ENCODE measurements at places on chromosomes 4 and X.

DNA sequence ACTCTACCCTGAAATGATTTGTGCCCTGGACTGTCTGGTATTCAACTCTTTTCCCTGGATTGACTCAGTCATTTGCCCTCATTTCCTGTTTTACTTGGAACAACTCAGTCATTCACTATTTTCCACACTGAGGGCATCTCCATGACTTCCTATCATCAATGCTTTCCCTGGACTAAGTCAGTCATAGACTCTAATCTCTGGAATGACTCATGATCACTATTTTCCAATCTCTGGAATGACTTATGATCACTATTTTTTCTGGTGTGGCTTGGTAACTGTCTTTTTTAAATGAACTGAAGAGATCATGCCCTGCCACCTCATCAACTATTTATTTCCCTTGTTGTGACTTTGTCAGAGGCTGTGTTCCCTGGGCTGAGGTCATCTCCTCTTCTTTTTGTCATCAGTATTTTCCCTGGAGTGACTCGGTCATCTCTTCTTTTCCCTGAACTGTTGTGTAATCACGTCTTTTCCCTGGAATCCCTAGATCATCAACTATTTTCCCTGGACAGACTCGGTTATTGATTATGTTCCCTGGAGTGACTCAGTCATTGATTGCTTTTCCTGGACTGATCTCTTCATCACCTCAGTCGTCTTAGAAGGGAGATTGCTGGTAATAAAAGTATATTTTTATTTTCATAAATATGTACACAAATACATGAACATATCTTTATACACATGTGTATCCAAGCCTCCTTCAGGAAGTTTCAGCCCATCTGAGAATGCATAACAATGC is 327.1 kb upstream of the VCX start:
- peak; percentile 94 for DNase-seq

DNA sequence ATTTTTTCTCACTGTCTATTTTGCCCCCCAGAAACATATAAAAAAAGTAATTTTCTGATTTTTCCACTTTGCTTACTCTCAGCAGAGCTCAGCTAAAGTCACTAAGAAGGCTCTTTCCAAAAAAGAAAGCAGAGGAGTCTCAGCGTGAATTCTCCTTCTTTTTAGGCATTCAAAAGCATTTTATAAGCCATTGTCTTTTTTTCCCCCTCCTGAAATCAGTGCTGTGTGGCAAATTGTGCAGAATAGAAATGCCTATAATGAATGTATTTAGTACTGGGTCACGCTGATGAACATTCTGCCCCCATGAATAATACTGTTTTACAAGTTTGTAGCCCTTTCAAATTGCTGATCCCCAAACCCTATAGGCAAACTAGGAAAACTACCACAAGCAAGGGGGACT is 1.6 kb upstream of the PCDH18 start:
- DNase-seq: no peak

GRCh38 chr4:152979731-152980330 is 43.7 kb downstream of the FHDC1 start:
- no peak for DNase-seq

DNA sequence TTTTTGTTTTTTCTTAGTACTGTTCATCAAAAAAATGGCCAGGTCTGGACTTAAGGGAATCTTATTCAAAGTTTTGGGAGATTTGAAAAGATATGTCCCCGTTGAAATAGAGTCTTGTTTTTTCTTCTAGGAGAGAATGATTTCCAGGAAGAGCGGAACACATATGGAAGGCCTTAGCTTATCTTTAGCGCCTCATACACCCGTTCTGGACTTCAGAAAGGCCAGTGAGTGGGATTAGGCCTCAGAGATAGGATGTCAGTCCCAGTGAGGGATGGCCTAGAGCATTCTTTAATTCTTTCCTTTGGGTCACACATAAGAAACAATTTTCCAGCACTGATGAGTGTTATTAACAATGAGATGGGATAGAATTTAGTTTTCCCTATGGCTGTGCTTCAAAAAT is 54.5 kb upstream of the HAND2 start:
- no peak for DNase-seq

- no peak for DNase-seq
Measured at GRCh38 chrX:95057341-95057740, 1383.3 kb downstream of the FAM133A start.

- DNase-seq: peak; percentile 83
Measured at GRCh38 chr4:184417802-184418511, 56.4 kb downstream of the IRF2 start.

GRCh38 chr4:155903453-155903852 is at the start of gene TDO2:
TSS of gene TDO2 (plus strand) at chr4:155903696. CDS start at chr4:155903759, 63 bp downstream.
- no peak for DNase-seq

DNA sequence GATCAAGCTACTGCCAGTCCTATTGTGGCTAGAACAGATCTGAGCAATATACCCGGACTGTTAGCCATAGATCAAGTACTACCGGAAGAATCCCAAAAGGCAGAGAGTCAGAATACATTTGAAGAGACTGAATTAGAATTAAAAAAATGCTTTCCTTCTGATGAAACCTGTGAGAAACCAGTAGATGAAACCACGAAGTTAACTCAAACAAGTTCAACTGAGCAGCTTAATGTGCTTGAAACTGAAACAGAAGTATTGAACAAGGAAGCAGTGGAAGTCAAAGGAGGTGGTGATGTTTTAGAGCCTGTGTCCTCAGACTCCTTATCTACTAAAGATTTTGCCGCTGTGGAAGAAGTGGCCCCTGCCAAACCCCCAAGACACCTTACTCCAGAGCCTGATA is 46.8 kb downstream of the WDR44 start:
- DNase-seq: no peak

- DNase-seq: peak; percentile 68
Measured at GRCh38 chr4:2101346-2102044, 42.4 kb downstream of the NAT8L start.

- no peak for DNase-seq
Measured at GRCh38 chr4:78796526-78796925, 20.4 kb downstream of the BMP2K start.

DNA sequence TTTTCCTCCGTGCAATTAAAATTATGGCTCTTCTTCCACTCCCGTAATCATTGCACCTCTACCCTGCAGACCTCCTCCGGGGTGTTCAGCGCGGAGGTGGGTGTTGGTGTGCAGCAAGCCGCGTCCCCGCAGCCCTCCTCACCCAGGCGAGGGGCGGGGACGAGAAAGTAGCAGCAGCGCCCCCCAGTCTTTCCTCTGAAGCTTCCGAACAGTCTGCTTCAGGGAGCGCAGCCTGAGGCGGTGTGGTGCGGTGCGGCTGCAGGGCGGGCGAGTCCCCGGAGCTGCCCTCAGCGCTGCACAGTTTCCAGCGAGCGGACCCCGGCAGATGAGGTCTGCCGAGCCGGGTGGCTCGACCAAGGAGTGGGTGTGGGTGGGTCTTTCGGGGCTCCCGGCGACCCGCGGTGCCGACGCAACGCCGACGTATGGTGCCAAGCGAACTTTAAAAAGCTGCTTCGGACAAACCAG is at the start of gene FRAS1:
Gene FRAS1 (plus strand): TSS at position 189 of the 465 bp plus-strand sequence. CDS start 687 bp downstream, outside the sequence.
- peak; percentile 65 for DNase-seq

DNA sequence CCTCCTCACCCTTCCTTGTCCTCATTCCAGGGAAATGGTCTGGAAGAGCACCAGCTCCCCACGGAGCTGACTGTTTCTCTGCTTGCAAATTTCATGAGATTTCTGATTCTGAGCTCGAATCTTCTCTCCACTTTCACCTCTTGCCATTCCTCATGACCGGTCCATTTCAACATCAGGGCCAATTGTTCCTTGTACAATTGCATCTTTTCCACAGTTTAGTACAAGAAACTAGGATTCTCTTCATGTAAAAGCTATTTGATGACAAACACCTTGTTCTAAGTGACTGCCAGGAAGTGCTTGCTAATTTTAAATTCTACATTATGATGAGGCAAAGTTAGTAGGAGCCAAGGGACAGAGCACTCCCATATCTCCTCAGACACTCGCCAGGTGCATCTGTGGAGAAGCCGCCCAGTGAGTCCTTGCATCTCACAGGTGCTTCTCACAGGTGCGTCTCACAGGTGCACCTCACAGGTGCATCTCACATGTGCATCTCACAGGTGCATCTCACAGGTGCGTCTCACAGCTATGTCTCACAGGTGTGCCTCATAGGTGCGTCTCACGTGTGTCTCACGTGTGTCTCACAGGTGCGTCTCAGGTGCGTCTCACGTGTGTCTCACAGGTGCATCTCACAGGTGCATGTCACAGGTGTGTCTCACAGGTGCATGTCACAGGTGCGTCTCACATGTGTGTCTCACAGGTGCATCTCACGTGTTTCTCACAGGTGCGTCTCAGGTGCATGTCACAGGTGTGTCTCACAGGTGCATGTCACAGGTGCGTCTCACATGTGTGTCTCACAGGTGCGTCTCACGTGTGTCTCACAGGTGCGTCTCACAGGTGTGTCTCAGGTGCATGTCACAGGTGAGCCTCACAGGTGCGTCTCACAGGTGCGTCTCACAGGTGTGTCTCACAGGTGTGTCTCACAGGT is 3.0 kb upstream of the PDE6B start:
- no peak for DNase-seq

DNA sequence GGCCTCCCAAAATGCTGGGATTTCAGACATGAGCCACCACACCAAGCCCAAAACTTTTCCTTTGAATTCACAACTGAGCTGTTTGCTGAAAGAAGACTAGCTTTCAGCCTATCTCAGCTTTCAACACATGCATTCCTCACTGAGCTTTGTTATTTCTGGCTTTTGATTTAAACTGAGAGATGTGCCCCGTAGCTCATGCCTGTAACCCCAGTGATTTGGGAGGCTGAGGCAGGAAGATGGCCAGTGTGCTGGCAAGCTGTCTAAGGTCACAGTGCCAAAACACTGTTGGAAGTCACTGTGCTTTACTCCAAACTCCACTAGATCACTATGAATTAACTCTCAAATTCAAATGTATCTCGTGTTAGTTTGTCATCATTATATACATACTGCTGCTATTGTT is 779.5 kb downstream of the TRIML1 start:
- DNase-seq: no peak

GRCh38 chrX:136866337-136867095 is 14.0 kb downstream of the RBMX start:
- no peak for DNase-seq

GRCh38 chrX:40008791-40009461 is 88.8 kb downstream of the BCOR start:
- peak; percentile 18 for DNase-seq

- DNase-seq: no peak
Measured at GRCh38 chr4:24126776-24127175, 236.9 kb upstream of the PPARGC1A start.

- no peak for DNase-seq
Measured at GRCh38 chr4:150425161-150425560, 156.8 kb upstream of the MAB21L2 start.

- DNase-seq: peak; percentile 30
Measured at GRCh38 chr4:86600007-86600653, 6.0 kb downstream of the PTPN13 start.

DNA sequence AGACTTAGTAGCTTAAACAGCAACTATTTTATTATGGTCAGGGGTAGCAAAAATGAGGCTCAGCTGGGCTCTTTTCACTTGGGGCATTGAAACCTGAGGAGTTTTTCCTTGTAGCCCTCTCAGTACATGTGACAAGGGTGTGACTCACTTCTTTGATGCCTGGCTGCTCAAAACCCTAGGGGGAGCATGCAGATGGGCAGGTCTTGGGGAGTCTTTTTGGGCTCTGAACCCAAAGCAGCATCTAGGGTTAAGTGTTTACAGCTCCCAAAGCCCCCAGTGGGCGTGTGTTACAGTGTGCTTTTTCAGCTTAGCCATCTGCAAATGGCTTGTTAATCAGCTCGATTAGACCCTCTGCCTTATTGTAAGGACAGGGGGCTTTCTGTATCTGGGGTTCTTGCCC is 1752.7 kb downstream of the PCDH7 start:
- peak; percentile 26 for DNase-seq

GRCh38 chr4:94486372-94486801 is 34.6 kb downstream of the PDLIM5 start:
- DNase-seq: peak; percentile 48

GRCh38 chr4:56995525-56995924 is 16.8 kb downstream of the POLR2B start:
- no peak for DNase-seq

GRCh38 chrX:112846187-112846586 is 5.6 kb upstream of the AMOT start:
- peak; percentile 37 for DNase-seq

DNA sequence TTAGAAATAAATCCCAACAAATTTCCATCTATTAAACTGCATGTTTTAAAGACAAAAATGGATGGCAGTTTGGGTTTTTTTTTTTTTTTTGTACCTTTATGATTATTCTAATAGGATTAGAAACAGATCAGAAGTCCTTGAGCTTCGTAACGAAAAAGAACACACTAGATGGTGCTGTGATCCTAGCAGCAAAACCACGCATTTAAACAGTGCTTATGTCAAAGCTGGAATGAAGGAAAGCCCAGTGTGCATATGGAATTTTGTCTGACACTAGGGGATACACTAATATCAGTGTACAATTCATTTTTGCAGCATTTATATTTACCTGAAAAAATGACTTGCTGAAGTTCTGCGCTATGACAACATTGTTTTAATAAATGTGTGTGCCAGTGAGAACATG is 229.1 kb downstream of the VEGFC start:
- DNase-seq: no peak

DNA sequence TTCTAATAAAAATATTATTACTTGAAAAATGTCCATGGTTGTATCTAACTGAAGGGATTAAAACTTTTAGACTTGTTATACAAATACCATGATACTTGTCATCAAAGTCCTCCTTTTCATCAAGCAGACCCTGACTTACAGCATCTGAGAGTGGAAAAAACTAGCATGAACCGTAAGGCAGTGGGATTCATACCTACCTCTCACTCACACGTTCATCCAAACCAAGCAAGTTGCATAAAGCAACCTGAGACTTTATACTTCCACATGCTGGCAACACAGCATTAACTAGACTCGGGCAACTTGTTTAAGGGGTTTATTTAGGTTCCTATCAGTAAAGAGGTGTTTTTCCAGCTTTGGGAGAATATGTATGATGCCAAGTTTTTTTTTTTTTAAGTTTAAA is 22.6 kb upstream of the TLR7 start:
- no peak for DNase-seq

DNA sequence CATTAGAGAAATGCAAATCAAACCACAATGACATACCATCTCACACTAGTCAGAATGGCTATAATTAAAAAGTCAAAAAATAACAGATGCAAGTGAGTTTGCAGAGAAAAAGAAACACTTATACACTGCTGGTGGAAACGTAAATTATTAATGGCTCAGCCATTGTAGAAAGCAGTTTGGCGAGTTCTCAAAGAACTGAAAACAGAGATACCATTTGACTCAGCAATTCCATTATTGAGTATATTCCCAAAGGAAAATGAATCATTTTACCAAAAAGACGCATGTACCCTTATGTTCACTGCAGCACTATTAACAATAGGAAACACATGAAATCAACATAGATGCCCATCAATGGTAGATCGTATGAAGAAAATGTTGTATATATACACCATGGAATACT is 75.0 kb downstream of the NAA11 start:
- DNase-seq: peak; percentile 60

DNA sequence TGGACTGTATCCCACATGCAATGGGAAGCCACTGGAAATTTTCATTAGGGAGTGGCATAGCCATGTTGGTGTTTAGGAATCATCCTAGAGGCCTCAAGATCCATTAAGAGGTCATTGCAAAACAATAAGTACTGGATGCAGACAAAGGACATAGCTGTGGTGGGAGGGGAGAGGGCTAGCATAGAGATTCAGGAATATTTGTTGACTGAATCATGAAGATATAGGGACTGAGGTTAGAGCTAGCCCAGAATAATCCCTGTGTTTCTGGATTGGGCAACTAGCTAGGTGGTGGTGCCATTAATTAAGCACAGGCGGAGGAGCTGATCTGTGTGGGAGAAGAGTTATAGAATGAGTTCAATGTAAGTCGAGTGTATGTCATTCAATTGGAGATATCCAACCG is 135.0 kb downstream of the RAB28 start:
- no peak for DNase-seq

Data from kidney tubule cell (primary cell).